ENCODE measurements at places on chromosomes 2 and 18.

GRCh38 chr2:132980304-132980703 lies 310.3 kb upstream of the LYPD1 start:
- DNase-seq: no peak

DNA sequence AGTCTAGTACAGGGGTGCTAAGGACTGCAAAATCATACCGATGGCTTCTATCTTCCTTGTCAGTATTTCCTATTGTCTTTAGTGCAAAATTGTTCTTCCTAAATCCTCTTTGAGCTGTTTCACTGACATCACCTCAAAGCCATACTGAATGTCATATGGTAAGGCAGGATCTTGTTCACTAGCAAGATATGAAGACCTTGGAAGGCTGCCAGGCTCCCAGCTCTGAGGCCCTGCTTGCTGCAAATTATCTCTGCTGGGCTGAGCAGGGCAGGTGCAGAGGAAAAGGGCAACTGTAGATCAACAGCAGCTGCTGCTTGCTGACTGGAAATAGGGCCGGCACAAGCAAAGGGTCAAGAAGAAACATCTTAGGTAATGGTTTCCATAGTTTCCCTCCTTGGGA lies 58.2 kb downstream of the PMAIP1 start:
- peak; percentile 86 for DNase-seq

DNA sequence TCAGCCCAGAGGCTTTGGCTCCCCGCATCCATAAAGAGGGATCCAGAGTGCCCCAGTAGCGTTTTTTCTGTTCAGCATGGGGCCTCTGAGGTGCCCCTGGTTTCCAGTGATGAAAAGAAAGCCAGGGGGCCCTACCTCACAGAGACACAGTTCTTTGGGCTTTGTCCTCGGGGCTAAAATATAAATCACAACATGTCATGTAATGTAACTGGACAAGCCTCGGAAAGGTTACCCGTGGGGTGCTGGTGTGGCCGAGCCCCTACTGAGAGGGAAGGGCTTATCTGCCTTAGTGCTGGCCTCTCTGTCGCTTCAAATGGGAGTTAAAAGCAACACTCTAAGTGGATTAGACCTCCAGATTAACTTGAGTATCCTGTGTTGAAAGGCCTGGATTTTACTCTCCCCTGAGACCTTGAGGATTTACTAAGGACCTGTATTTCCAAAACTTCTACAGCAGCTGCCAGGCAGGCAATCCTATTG lies 251.6 kb upstream of the APCDD1 start:
- DNase-seq: no peak

- DNase-seq: peak; percentile 22
These were observed 5.1 kb upstream of the CALCRL start for GRCh38 chr2:187453078-187453641.

DNA sequence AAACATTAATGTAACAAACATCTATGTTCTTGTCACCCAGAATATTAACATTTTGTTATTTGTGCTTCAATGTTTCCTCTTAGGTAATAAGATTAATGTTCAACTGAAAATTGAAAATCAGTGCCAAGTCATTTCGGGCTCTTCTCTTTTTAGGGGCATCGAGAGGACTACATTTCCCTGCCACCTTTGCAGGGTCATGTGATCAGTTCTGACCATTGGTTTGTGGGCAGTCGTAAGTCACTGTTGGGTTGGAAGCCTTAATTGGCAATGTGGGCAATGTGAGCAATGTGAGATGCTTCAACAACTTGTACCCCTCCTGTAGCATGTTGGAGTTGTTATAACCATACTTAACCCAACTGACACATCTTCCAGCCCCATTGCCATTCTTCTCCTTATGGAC lies 10.1 kb upstream of the CYRIA start:
- DNase-seq: no peak

- DNase-seq: no peak
These were observed 21.6 kb downstream of the GPD2 start for GRCh38 chr2:156457523-156458517.

- no peak for DNase-seq
These were observed 10.3 kb upstream of the ACKR3 start for GRCh38 chr2:236558993-236559978.

GRCh38 chr2:175356901-175357300 lies 175.4 kb upstream of the ATP5MC3 start:
- DNase-seq: no peak

GRCh38 chr2:211762479-211762878 lies 776.1 kb downstream of the ERBB4 start:
- no peak for DNase-seq

GRCh38 chr2:17628349-17629261 lies 88.1 kb downstream of the VSNL1 start:
- DNase-seq: no peak

DNA sequence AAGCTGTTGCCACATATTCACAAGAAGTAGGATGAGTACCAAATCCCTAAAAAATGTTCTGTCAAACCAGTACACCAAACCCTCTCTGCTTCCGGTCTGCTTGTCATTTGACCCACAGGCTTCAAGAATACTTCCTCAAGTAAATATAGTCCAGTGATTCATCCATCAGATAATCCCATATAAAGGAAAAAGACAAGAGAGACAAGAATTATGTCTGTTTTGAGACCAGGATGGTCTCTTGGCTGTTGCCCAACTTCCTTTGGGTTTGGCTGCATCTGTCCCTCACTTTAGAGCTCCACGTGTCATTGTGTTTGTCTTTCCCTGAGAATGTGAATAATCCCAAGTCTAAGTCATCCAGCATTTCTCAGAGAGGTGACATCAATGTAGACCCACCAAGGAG lies 91.5 kb upstream of the NRP2 start:
- DNase-seq: no peak

GRCh38 chr2:137508739-137509384 lies 455.4 kb upstream of the HNMT start:
- DNase-seq: no peak

GRCh38 chr2:160201849-160202539 lies 1.9 kb upstream of the ITGB6 start:
- DNase-seq: no peak

- DNase-seq: no peak
These were observed 115.4 kb downstream of the MCFD2 start for GRCh38 chr2:46800218-46800617.

Measured in NCI-H774 (cell line).